ENCODE measurements at places on chromosomes 1 and 21.

- no peak for DNase-seq
These were observed 1.1 kb downstream of the TMCO4 start for GRCh38 chr1:19798486-19799229.

- DNase-seq: no peak
These were observed 21.1 kb downstream of the MKNK1 start for GRCh38 chr1:46582972-46583371.

- DNase-seq: no peak
These were observed 406 bp downstream of the HTR1D start for GRCh38 chr1:23216771-23217420.

- no peak for DNase-seq
These were observed 325.3 kb upstream of the ADAMTS5 start for GRCh38 chr21:27292229-27292628.

- no peak for DNase-seq
These were observed 6.6 kb downstream of the WDR77 start for GRCh38 chr1:111442457-111442856.

DNA sequence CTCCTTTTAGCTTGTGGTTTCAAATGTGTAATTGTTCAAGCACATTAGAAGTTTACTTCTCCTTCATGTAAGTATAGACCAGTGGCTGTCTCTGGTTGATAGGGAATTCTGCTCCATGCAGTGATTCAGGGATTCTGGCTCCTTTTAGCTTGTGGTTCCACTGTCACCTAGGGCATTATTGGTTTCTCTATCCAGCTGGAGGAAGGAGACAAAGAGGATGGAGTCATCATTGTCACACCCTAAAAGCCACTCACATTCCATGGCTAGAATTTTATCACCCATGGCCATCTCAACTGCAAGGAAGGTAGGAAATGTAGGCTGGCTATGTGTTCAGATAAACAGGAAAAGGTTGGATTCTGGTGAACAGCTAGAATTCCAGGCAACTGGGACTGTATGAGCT is 131.2 kb downstream of the URB2 start:
- DNase-seq: no peak

DNA sequence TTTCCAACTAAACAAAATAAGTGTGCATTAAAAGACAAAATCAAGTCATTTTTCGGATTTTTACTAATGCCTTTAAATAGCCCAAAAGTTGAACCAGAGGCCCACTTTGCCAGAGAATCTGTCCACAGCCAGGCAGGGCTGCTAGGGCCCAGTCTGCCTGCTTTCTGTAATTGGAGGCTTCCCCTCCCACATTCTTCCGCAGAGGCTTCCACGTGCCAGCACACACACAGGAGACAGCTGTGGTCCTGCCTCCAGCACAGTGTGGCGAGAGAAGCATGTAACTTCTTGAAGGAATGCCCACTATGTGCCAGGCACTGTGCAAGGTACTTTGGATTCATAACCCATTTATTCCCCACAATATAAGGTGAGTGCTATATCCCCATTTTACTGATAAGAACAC is 11.3 kb upstream of the PDZK1IP1 start:
- no peak for DNase-seq

DNA sequence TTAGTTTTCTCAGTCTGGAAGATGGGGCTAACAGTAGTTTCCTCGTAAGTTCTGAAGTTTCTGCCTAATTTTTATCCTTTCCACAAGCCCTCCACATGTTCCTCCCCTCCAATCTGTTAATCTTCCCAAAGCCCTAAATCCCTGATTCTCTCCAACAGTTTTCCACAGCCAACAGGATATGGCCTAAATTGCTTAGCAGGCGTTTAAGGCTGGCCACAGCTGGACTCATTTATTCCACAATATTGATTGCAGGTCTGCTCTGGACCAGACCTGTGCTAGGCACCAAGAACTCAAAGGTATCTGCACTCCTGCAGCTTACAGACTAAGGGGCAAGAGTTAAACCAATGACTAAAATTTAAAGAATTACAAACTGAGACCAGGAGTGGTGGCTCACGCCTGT is 3.9 kb downstream of the SLC6A9 start:
- DNase-seq: no peak

GRCh38 chr1:113118266-113118665 is 45.3 kb downstream of the LRIG2 start:
- no peak for DNase-seq

- no peak for DNase-seq
These were observed 28.9 kb downstream of the OBSCN start for GRCh38 chr1:228236744-228237143.

- DNase-seq: no peak
These were observed 730 bp downstream of the ZCCHC17 start for GRCh38 chr1:31297277-31298247.

GRCh38 chr1:91750398-91750996 is 135.5 kb downstream of the TGFBR3 start:
- no peak for DNase-seq

GRCh38 chr1:30677471-30677870 is 45.9 kb downstream of the MATN1 start:
- DNase-seq: no peak

- no peak for DNase-seq
These were observed 19.5 kb downstream of the SCYL3 start for GRCh38 chr1:169874229-169874628.

DNA sequence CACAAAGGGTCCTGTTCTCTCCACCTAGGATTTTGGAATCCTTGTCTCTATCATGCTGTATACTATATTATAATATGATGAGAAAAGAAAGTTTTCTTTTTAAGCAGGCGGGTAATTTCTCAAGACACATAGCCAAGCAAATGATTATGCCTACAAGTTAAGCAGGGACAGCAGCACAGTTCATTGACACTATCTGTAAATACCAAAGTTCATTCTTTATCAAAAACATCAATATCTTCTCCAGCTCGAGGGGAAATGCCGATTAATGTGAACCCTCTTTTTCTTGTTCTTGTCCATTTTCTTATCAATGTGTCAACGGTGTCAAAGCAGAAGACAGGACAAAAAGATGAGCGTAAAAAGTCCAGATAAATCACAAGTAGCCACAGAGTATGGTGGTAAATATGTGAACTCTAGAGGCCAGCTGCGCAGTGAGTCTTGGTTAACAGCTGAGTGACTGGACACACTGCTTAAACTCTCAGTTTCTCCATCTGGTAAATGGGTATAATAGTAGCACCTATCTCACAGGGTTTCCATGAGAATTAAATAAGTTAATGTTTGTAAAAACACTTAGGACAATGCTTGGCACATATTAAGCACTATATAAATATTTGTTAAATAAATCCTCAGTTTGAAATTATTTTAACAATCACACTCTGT is 30.9 kb downstream of the LPAR3 start:
- no peak for DNase-seq

DNA sequence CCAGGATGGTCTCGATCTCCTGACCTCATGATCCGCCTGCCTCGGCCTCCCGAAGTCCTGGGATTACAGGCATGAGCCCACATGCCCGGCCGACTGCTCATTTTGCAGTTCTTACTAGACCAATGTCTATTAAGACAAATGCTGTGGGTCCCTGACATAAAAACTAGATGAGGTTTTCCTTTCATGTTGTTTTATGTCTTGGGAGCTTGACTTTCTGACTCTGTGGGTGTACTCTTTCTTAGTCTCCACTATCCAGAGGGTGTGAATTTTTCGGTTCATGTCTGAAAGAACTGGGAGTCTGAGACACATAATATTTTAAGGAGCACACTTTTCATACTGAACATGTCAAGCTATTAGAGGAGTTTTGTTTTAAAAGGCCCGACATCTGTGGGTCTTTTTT is 744.9 kb upstream of the B3GALT2 start:
- DNase-seq: no peak

DNA sequence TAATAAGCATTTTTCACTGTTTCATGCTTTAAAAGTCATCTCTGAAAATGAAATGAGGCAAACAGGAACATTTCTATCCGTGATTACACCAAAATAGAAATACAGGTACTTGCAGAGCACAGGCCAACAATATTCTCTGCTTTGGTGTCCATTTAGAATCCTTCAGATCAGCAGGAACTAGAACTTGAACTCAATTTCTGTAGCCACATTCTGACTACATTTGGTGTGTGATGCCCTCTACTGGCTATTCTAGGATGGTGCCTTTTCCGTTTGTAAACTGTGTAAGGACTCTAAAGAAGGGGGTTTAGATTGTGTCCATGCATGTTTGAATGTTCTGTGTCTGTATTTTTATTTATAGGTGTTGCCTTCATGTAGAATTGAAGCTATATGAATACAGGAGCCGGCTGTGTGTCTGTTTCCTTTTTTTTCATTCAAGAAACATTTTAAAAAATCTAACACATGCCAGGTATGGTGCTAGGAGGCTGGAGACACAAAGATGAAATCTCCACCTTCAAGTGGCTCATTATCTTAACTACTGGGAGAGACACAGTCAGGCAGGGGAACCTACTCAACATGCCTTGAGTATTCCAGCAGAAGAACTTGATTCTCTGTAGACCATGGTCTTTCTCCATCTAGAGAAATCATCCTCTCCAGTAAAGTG is 7.6 kb upstream of the ZNF326 start:
- DNase-seq: no peak

DNA sequence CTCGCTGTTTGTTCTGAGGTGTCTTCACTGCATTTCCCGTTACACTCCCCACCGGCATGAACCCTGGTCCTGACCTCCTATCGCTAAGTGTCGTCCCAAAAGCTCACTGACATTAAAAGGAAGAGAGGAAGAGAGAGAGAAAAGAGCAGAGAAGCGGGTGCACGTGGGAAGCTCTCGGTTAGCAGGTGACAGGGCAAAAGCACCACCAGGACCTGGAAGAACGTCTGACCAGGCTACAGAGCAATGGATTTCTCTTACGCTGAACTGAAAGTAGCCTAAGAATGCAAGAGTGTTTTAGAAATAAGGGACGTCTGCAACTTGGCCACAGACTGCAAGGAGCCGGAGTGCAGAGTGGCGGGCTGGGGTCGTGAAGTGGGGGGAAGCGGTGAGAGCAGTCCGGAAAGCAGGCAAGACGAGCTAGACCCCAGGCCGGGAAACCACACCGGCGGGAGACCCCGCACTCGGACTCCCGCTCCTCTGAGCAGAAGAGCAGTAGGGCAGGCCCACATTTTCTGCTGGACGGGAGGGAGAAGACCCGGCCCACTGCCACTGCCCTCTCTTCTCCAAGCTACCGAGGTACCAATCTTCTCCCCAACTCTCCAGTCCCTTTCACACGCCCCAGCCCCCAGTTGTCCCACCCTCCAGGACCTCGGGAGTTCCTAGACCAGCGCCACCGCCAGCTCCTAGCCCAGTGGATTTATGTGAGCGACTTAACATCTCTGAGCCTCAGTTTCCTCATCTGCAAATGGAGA is 8.3 kb upstream of the MPZL1 start:
- no peak for DNase-seq

GRCh38 chr1:42369471-42369870 is 11.1 kb upstream of the RIMKLA start:
- DNase-seq: no peak

DNA sequence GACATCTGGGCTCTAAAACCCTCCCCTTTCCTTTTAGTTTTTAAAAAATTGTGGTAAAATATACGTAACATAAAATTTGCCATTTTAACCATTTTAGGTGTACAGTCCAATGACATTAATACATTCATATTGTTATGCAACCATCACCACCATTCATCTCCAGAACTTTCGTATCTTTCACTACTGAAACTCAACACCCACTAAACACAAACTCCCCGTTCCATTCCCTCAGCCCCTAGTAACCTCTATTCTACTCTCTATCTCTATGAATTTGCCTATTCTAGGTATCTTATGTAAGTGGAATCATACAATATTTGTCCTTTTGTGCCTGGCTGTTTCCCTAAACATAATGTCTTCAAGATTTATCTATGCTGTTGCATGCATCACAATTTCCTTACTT is 19.4 kb upstream of the TTC4 start:
- DNase-seq: no peak

DNA sequence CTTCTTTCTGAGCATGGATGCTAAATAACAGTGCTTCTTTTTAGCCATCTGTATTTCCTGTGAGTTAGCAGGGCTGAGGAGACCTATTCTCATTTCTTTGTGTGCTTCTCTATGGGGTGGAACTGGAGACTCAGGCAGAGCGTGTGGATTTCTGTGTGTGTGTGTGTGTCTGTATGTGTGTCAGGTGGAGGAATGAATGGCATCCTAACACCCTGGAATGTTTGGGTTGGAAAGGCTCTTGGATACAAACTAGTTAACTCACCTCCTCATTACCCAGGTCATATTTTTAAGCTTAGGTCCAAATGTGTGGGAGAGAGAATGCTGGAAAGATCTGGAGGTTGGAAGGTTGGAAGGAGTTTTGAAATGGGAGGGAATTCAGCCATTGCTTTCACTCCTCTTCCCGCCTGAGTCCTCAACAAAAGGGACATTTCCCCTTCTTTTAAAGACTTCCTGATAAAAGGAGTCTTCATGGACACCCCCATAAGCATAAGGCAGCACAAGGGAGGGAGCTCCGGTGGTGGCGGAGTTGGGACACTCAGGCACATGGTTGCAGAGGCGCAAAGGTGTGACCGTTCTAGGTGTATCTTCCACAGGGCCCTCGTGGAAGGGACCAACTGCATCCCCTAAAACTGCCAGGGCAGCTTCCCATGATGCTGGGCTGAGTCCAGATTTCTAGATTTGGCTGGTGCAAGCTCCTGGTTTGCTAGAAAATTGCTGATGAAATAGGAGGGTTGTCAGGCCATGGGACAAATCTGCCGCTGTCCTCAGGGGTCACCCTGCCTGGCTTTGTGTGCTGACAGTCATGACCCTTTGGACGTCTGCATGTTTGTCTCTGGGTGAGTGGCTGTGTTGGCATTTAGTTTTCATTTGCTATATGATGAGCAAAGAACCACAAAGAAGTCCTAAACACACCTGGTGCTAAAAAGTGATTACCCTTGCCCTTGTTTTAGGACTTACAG is 37.6 kb downstream of the MTARC1 start:
- DNase-seq: no peak

- no peak for DNase-seq
These were observed 15.3 kb upstream of the POU3F1 start for GRCh38 chr1:38061883-38062328.

- no peak for DNase-seq
These were observed 270.5 kb downstream of the MATN1 start for GRCh38 chr1:30452925-30453324.

GRCh38 chr1:68916221-68916902 is 419.5 kb upstream of the DEPDC1 start:
- no peak for DNase-seq

DNA sequence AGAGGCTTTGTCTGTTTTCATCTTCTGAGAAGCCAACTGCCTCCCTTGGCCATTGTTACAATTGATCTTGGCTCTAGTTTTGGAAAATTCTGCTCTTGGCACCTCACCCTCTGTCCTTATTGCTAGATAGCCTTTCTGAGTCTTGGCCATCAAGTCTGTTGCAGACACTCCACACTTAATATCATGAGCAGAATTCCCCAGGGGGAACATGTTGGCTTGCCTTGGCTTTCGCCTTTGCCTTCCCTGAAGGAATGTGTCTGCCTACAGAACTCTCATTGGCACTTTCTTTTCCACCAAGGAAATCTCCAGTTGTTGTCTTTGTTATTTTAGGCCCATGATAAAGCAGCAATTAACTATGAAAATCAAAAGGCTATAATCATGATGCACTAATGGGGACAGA is 42.7 kb upstream of the LDLRAP1 start:
- no peak for DNase-seq

All from vagina (tissue), 2 donors.